ENCODE measurements at places on chromosomes 1 and 21. TPM values are rescaled to one million over a fixed set of nuclear protein-coding genes. Genes with fewer than 3 reads are reported as not detected.
A peak's percentile ranks its signal among the peaks of the same experiment; 100 is the strongest.

GRCh38 chr1:18670121-18670867 is 39.6 kb downstream of the PAX7 start:
- no peak for DNase-seq
- H3K4me1 ChIP-seq = no peaks in the 10 kb centered on the region
- H3K27me3 ChIP-seq = no peaks in the 10 kb centered on the region
- H3K36me3 ChIP-seq = no peaks in the 10 kb centered on the region
- H3K4me3 ChIP-seq = no peak overlapping the region
- H3K27ac ChIP-seq = no peak overlapping the region

DNA sequence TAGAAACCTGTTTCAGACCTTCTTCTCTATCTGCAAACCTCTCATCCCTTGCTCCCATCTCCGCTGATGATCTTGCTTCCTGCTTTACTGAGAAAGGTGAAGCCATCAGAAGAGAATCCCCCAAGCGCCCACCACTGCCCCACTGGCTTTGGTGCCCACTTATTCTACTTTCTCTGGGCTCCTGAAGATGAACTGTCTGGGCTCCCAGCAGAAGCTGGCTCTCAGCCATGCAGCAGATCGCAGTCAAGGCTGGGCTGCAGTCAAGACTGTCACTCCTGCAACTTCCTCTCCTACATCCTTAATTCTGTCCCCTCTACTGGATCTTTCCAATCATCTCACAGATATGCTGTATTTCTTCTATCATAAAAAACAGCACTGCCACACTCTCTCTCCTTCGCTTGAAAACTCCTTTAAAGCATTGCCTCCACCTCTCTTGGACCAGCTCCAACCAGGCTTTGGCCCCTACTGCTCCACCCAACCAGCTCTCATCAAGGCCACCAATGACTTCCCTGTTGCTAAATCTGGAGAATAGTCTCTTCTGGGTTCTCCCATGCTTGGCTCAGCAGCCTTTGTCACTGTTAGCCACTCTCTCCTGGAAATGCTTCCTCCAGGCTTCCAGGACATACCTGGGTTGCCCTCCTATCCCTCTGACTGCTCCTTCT is 25.8 kb downstream of the TRIM62 start:
- H3K36me3 ChIP-seq = peaks cover 11% of the 10 kb centered on the region
- no peaks in the 10 kb centered on the region for H3K27me3 ChIP-seq
- no peak overlapping the region for H3K27ac ChIP-seq

DNA sequence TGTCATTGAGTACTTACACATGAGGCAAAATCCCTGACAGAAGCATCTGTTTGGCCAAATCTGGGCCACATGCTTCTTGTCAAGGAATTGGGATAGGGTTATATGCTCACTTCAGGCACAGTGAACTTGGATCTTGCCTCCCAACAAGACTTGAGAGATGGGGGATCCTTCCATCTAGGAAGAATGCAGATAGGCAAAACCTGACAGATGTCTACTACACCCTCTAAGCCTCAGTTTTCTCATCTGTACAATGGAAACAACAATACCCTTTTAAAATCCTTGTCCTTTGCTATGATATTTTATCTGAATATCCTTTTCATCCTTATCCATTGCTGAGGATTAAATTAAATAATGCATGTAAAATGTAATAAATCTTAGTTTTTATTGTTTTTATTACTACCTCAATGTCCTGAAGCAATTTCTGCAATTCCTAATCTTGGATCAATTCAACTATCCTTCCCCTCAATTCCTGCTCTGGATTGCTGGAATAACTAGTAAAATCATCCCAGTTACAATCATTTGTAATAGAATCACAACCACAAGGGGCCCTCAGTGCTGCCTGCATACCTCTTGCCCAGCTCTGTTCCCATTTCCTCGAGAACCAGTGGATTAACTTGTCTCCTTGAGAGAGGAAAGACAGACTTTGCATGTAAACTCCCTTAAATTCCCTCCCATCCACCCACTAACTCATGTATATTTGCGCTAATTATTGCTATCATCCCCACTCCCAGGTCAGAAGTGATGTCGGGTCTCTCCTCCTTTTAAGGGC is 8.1 kb upstream of the XPR1 start:
- H3K27me3 ChIP-seq = no peaks in the 10 kb centered on the region
- no peaks in the 10 kb centered on the region for H3K4me1 ChIP-seq
- DNase-seq = no peak
- no peak overlapping the region for H3K27ac ChIP-seq
- no peak overlapping the region for H3K4me3 ChIP-seq

DNA sequence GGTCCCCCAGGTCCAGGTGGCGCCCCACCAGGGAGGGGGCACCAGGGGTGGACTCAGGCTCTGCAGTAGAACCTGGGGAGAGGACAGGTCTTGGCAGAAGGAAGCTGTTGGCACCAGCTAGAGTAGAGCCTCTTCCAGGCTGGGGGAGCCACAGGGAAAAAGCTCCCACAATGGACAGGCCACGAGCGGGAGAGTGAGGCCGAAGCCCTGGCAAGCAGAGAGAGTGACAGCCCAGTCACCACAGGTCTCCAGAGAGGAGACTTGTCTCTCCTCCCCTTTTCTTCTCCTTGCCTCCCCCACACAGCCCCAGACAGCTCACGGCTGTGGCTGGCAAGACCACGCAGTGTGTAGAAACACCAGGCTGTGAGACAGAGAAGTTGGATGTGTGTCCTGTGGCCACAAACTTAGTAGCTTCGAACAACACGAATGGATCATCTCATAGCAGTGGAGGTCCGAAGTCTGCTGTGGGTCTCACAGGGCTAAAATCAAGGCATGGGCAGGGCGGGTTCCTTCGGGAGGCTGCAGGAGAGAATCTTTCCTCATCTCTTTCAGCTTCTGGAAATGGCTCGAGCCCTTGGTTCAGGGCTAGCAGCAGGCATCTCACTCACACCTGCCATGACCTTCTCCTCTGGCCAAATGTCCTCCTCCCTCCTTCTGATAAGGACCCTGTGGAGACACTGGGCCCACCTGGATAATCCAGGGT is 3.3 kb downstream of the KRTAP12-4 start:
- H3K27me3 ChIP-seq = no peaks in the 10 kb centered on the region
- DNase-seq = peak; percentile 28
- H3K36me3 ChIP-seq = no peaks in the 10 kb centered on the region
- no peaks in the 10 kb centered on the region for H3K4me1 ChIP-seq
- H3K27ac ChIP-seq = no peak overlapping the region

GRCh38 chr1:157831968-157832626 is 9.5 kb downstream of the CD5L start:
- H3K4me1 ChIP-seq = no peaks in the 10 kb centered on the region
- no peak overlapping the region for H3K27ac ChIP-seq
- DNase-seq = no peak
- no peak overlapping the region for H3K4me3 ChIP-seq

DNA sequence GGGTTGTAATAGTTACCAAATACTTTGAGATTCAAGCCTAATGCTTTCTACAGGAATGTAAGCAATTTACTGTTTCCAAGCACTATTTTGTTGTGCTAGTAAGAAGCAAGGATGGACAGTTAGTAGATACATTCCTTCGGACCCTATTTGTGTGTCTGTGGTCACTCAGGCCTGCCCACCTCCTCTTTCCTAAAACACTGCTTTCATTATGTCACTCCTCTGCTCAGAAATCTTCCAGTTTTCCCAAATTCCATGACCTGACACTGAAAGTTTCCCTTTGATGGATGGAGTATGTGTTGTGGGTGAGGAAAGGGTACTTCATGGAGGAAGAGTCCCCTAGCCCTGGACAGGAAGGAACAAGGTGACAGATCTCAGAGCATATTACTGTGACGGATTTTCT is 141.1 kb downstream of the DISP1 start:
- no peak for DNase-seq
- no peaks in the 10 kb centered on the region for H3K27me3 ChIP-seq
- no peaks in the 10 kb centered on the region for H3K36me3 ChIP-seq
- H3K4me3 ChIP-seq = no peak overlapping the region
- H3K4me1 ChIP-seq = no peaks in the 10 kb centered on the region
- no peak overlapping the region for H3K27ac ChIP-seq

DNA sequence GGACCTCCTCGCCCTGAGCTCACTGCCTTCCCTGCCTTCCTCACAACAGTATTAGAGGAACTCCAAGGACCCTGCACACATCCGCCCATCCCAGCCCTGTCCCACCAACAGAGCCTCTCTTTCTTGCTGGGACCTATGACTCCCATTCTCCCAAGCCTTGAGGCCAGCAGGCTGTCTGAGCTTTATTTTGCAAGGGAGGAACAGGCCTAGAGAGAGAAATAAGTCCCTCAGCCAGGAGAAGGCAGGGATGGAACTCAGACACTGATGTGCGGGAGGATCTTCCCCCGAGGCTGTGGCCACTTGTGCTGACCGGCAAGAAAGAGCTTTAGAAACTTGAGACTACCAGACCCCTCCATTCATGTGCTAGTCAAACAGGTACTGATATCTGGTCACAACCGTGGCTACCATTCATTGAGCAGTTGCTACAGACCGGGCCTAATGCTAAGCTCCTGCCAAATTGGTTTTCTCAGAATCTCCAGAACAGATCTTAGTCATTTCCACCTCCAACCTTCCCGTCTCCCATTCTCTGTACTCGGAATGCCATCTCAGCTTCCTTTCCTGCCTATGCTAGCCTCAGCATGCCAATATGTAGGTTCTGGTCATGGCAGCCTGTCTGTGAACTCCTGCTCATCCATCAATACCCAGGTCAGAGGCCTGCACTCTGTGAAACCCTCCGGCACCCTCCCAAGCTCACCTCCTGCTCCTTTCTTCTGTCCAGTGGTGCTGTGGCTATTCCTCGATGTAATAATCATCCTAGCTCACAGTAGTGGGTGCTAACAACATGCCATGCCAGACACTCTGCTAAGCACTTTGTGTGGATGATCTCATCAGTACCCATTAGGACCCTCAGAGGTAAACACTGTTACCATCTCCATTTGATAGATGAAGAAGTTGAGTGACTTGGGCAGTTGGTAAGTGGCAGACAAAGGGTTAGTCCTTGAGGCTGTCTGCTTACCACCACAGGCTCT is 3.8 kb downstream of the TMEM54 start:
- no peak for DNase-seq
- H3K36me3 ChIP-seq = no peaks in the 10 kb centered on the region
- H3K27ac ChIP-seq = no peak overlapping the region
- no peaks in the 10 kb centered on the region for H3K4me1 ChIP-seq

GRCh38 chr21:42384989-42385388 is 10.9 kb downstream of the TMPRSS3 start:
- H3K4me3 ChIP-seq = no peak overlapping the region
- H3K36me3 ChIP-seq = no peaks in the 10 kb centered on the region
- H3K4me1 ChIP-seq = no peaks in the 10 kb centered on the region
- H3K27ac ChIP-seq = no peak overlapping the region
- no peak for DNase-seq
- no peaks in the 10 kb centered on the region for H3K27me3 ChIP-seq

DNA sequence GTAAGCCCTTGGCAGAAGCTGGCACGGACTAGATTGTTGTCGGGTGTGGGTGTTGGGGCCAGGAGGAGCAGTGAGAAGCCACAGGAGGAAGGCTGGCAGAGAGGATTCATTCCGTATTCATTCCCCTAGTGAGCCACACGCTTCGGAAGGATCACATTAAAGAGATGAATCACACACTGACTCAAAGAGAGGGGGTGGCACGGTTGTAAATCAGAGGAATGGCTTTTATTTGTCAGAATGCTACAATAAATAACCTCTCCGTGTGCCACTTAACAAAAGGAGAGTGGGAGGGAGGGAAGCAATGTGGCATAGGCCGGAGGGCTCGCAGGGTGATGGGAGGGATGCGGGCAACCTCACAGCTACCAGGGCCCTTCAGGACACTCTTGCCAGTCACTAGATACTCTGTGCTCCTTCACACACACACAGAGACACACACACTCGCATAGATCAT is 135.5 kb downstream of the HIVEP3 start:
- H3K27me3 ChIP-seq = no peaks in the 10 kb centered on the region
- DNase-seq = no peak
- no peaks in the 10 kb centered on the region for H3K4me1 ChIP-seq
- H3K4me3 ChIP-seq = no peak overlapping the region
- H3K36me3 ChIP-seq = no peaks in the 10 kb centered on the region
- no peak overlapping the region for H3K27ac ChIP-seq

DNA sequence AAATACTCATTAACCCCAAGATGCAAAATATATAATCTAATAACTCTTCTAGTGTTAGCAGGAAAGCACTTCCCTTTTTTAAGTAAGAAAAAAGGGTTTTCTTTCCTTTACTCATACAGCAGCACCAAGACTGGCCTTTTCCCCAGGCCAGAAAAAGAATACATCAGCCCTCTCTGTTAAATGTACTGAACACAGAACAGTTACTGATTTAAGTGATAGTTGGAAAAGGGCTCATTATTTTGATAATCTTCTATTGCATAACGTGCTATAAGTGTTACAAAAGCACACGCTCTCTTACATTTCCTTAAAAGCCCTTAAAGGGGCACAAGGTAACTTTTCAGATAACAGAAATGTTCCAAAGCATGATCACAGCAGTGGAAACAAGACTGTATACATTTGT is 142.9 kb downstream of the TIAM1 start:
- no peak overlapping the region for H3K4me3 ChIP-seq
- H3K4me1 ChIP-seq = no peaks in the 10 kb centered on the region
- H3K27ac ChIP-seq = peak overlapping the region; percentile 32
- H3K27me3 ChIP-seq = no peaks in the 10 kb centered on the region
- DNase-seq = peak; percentile 18

GRCh38 chr1:200162258-200162657 is 134.7 kb downstream of the NR5A2 start:
- no peak for DNase-seq
- no peaks in the 10 kb centered on the region for H3K36me3 ChIP-seq
- H3K4me3 ChIP-seq = no peak overlapping the region
- H3K27me3 ChIP-seq = no peaks in the 10 kb centered on the region

DNA sequence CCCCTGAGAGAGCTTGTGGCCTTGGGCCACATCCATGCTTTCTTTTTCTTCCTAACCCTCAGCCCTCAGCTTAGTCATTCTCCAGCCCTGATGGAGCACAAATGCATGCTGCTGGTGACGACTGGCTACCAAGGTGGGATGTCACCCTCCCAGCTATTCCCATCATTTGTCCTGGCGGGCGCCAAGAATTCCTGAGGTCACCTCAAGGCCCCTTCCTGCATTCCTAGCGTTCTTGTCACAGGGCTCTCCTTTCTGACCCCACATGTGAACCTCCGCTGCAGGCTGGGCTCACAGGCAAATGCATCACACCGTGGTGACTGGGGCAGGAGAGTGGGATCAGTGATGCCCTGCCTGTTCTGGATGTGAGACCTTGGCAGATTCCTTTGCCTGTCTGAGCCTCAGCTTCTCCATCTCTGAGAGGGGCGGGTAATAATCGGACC is 53.4 kb upstream of the IFFO2 start:
- H3K4me1 ChIP-seq = no peaks in the 10 kb centered on the region
- H3K27ac ChIP-seq = no peak overlapping the region
- DNase-seq = no peak
- no peaks in the 10 kb centered on the region for H3K27me3 ChIP-seq

The OR2T11 gene
- not detected for total RNA-seq

The UBE2Q1 gene
- 18.5 TPM for total RNA-seq

The RGS18 gene
- 1.2 TPM for total RNA-seq

The CFHR1 gene
- total RNA-seq = not detected

The PIK3R3 gene
- 35.3 TPM for total RNA-seq

The CFH gene
- 271 TPM for total RNA-seq

Measured in right atrium auricular region (tissue), 2 donors.